GM12878 (cell line): ENCODE measurements at places on chromosomes 11 and 22. TPM values are rescaled to one million over a fixed set of nuclear protein-coding genes. Genes with fewer than 3 reads are reported as not detected.

Gene ARHGAP8
- not detected in 2 replicates for total RNA-seq

Gene RCOR2
- 0.16 and 0.28 TPM in 2 replicates for total RNA-seq

Gene APOL3
- 50.6 and 56.9 TPM in 2 replicates for total RNA-seq

Gene FZD4
- total RNA-seq: 0.05 and 0.13 TPM in 2 replicates

Gene DNAJB7
- not detected in 2 replicates for total RNA-seq

Gene CCDC87
- total RNA-seq: 0.08 and 0.13 TPM in 2 replicates

- H3K36me3 ChIP-seq: no peaks in the 10 kb centered on the region
- H3K27me3 ChIP-seq: no peaks in the 10 kb centered on the region
- no peak overlapping the region for H3K27ac ChIP-seq
- no peak overlapping the region for H3K4me3 ChIP-seq
- H3K4me1 ChIP-seq: no peaks in the 10 kb centered on the region
- no peak for DNase-seq
Observed at GRCh38 chr22:39719559-39720450, 149.3 kb downstream of the CACNA1I start.

DNA sequence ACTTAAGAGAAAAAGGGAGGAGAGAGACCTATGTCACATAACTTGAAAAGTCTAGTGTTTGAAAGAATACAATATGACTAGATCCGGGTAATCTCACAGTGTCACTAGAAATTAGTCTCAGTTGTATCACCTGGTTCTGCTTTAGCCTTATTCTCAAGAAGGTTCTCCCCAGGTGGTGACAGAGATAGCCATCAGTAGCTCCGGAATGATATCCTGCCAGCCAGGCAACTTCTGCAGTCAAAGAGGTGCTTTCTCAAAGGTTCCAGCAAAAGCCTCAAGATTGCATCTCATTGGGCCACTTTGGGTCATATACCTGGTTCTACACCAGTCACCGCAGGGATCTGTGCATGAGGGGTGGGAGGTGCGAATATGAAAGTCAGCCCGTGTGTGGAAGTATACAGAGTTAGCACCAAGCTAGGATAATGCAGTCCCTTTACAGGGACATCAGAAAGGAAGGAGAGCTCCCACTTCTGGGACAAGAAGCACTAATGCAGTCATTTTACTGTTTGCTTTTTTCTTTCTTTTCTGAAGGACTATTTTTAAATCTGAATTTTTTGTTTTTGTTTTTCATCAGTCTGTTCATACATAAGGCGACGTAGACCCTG lies 61.1 kb downstream of the CYB5R2 start:
- no peak for DNase-seq
- H3K27ac ChIP-seq: no peak overlapping the region
- H3K36me3 ChIP-seq: peaks cover 6% of the 10 kb centered on the region; the same call in 1 of the 2 replicates
- H3K4me1 ChIP-seq: peaks cover 4% of the 10 kb centered on the region; the same call in 1 of the 2 replicates

DNA sequence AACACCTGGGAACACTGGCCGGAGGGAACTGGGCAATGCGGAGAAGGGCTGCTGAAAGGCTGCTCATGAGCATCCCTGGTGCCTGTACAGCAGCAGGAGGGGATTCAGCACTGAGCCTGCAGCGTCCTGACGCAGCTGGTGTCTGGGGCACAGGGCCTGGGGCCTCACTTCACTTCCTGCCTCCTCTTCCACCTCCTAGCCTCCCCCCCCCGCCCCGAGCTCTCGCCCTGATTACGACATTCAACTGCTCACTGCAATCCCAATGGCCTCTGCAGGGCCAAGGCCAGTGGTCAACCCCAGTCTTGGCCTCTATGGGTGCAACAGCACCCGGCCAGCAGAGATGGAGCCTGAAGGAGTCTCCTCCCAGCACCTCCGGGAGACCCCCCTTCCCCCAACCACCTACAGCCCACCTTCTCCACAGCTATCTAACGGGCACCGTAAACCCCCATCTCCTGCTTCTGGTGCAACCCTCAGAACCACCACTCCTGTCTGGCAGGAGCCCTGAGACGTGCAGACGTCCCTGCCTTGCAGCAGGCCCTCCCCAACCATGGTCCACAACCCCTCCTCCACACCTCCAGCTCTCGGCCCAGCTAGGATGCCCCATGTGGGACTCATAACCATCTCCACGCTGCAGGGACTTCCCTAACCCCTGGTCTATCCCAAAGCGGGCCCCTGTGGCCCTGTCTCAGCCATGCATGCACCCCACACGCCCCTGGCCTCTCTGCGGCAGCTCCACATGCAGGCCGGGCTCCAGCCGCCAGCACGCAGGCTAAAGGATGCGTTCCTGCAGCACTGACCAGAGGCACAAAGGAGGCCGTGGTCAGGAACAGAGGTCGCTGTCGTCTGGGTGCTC lies 38.2 kb downstream of the BRD1 start:
- DNase-seq: no peak
- no peaks in the 10 kb centered on the region for H3K4me1 ChIP-seq
- H3K36me3 ChIP-seq: peaks cover 46% of the 10 kb centered on the region
- H3K27me3 ChIP-seq: no peaks in the 10 kb centered on the region
- no peak overlapping the region for H3K4me3 ChIP-seq

DNA sequence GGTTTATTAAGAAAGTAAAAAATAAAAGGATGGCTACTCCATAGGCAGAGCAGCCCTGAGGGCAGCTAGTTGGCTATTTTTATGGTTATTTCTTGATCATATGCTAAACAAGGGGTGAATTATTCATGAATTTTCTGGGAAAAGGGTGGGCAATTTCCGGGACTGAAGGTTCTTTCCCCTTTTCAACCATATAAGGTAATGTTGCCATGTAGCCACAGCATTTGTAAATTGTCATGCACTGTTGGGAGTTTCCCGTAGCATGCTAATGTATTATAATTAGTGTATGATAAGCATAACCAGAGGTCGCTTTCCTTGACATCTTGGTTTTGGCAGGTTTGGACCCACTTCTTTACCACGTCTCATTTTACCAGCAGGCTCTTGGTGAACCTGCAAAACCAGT lies 610.4 kb upstream of the B3GAT1 start:
- DNase-seq: no peak
- no peak overlapping the region for H3K27ac ChIP-seq
- H3K4me1 ChIP-seq: no peaks in the 10 kb centered on the region
- H3K36me3 ChIP-seq: no peaks in the 10 kb centered on the region
- no peaks in the 10 kb centered on the region for H3K27me3 ChIP-seq
- no peak overlapping the region for H3K4me3 ChIP-seq

DNA sequence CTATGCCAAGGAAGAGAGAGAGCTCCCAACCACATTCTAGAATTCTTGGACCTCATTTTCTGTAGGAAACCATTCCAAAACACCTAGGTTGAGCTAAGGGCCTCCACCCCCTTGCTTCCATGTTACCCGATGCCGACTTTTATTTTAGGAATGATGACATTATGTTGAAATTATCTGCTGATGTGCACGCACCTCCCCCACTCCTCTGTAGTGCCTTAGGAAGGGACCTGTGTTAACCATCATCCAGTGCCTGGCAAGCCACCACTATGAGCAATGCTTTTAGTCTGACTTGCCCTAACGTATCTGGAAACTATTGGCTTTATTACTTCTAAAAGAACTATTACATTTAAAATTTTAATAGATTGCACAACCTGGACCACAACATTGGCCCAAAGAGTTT lies 42.1 kb downstream of the NCAPD3 start:
- H3K36me3 ChIP-seq: peaks cover 38% of the 10 kb centered on the region
- H3K27me3 ChIP-seq: no peaks in the 10 kb centered on the region
- no peak overlapping the region for H3K4me3 ChIP-seq
- H3K4me1 ChIP-seq: no peaks in the 10 kb centered on the region

DNA sequence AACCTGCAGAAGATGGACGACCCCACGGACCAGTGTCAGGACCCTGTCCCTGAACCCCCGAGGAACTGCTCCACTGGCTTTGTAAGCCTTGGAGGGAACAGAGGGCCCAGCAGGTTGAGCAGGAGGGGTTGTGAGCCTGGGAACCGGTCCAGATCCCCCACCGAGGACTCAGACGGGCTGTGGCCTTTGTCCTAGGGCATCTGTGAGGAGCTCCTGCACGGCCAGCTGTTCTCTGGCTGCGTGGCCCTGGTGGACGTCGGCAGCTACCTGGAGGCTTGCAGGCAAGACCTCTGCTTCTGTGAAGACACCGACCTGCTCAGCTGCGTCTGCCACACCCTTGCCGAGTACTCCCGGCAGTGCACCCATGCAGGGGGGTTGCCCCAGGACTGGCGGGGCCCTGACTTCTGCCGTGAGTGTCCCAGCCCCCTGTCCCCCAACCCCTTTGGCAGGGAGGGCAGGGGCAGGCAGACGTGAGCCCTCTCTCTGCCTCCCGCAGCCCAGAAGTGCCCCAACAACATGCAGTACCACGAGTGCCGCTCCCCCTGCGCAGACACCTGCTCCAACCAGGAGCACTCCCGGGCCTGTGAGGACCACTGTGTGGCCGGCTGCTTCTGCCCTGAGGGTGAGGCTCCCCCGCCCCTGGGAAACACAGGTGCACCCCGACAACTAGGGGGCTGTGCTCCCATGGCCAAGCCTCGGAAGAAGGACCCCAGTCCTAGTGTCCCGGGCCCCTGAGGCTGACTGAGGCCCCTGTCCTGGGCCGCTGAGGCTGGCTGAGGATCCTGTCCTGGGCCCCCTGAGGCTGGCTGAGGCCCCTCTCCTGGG lies 6.4 kb downstream of the MUC5AC start:
- H3K27me3 ChIP-seq: no peaks in the 10 kb centered on the region
- DNase-seq: no peak
- no peak overlapping the region for H3K4me3 ChIP-seq
- H3K27ac ChIP-seq: no peak overlapping the region

GRCh38 chr11:34789196-34789834 lies 126.9 kb downstream of the APIP start:
- H3K27ac ChIP-seq: no peak overlapping the region
- H3K36me3 ChIP-seq: no peaks in the 10 kb centered on the region
- no peak for DNase-seq
- H3K4me1 ChIP-seq: no peaks in the 10 kb centered on the region
- no peaks in the 10 kb centered on the region for H3K27me3 ChIP-seq

DNA sequence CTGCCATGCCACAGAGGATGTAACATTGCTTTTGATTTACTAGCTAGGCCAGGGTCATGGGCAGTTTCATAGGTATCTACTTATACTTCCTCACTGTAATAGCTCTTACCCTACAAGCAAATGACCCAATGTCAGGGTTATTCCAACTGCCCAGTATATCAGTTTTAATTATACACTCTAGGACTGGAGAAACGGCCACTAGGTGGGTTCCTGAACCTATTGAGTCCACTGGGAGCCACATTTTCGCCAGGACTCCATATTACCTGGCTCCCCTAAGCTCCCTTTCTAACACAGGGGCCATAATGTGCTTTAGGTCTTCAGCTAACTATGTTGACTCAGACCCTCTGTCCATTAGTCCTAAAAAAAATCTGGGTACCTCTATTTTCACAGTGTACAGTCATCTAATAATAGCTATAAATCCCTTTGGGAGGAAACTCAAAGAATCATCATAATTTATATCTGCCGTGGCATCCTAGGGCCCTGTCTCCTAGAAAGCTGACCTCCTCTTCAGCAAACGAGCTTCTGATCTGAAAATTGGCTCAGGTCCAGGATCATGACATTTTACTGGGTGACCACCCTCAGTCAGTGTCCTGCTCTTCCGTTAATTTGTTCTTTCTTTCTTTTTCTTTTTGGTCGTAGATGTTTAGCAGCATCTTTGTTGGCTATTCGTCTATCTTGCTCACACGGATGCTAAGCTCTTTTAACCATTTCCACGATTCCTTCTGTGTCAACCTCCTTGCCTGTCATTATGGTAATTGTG lies 244.3 kb downstream of the FAM76B start:
- no peak overlapping the region for H3K4me3 ChIP-seq
- no peaks in the 10 kb centered on the region for H3K4me1 ChIP-seq
- H3K27me3 ChIP-seq: no peaks in the 10 kb centered on the region; the same call in 1 of the 2 replicates
- no peak overlapping the region for H3K27ac ChIP-seq
- no peaks in the 10 kb centered on the region for H3K36me3 ChIP-seq
- no peak for DNase-seq

DNA sequence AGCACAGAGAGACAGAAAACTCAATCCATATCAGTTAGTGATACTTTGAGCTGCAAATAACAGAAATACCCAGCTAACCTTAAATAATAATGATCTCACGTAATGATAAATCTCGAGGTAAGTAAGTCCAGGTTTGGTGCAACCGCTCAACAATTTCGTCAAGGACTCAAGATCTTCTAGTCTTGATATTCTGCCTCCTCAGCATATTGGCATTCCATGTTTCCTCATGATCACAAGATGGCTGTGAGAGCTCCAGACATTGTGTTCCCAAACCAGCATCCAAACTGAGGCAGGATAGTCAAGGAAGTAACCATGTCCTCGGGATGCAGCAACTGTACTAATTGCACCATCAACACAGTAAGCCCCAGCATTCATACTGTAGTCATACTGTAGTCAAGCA lies 7.5 kb upstream of the LARGE1 start:
- H3K4me3 ChIP-seq: no peak overlapping the region
- H3K27ac ChIP-seq: no peak overlapping the region
- no peaks in the 10 kb centered on the region for H3K27me3 ChIP-seq

DNA sequence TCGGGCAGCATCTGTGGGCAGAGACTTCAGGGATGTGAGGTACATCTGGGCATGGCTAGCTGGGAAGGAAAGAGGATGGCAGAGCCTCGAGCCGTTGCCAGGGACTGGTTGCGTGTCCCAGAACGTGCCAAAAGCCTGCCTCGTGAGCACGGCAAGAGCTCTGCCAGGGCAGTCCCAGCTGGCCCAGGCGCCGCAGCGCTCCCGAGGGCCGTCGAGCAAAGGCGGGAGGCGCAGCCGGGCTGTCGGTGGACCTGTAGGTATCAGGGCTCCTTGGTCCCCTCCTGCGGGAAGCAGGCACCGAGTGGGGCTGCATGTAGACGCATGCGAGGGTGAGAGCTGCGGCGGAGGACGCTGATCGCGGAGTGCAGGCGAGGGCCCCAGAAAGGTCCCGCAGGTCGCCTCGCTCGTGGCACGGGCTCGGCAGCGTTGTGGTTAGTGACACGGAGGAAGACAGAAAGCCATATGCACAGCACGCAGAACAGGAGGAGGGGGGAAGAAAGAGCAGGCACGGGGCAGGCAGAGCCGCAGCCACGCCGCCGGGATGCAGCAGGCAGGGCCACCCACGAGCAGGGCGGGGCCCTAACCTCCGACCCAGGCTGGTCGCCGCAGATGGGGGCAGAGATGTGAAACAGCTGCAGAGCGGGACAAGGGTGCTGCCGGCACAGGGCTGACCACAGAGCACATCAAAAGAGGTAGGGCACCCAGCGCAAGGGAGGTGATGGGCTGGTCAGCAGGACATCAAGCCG lies 18.0 kb downstream of the LSP1 start:
- H3K27me3 ChIP-seq: no peaks in the 10 kb centered on the region
- DNase-seq: no peak
- H3K27ac ChIP-seq: no peak overlapping the region
- peaks cover 6% of the 10 kb centered on the region for H3K36me3 ChIP-seq

DNA sequence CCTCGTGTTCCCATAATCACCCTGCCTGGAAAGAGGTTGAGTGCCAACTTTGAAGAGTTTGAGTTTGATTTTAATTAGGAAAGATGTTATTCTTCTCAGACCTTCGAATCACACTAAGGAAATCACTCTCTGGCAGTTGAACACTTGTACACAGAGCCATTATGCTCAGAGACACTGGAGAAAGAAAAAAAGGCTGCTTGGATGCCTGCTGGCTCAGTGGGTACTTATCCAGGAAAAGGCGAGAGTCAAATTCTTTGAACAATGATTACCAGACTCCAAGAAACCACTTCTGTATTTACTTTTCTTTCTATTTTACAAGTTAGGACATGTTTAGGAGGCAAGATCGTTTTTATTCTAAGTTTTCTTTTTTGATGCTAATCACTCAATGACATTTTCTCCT lies 438.5 kb upstream of the FAT3 start:
- no peaks in the 10 kb centered on the region for H3K4me1 ChIP-seq
- no peaks in the 10 kb centered on the region for H3K27me3 ChIP-seq

GRCh38 chr11:84722583-84723108 lies 904.5 kb downstream of the DLG2 start:
- no peaks in the 10 kb centered on the region for H3K4me1 ChIP-seq
- no peaks in the 10 kb centered on the region for H3K36me3 ChIP-seq
- no peaks in the 10 kb centered on the region; the same call in 1 of the 2 replicates for H3K27me3 ChIP-seq
- no peak overlapping the region for H3K4me3 ChIP-seq
- H3K27ac ChIP-seq: no peak overlapping the region
- DNase-seq: no peak
